ENCODE measurements at places on chromosomes 5 and 9.
A peak's percentile ranks its signal among the peaks of the same experiment; 100 is the strongest.

DNA sequence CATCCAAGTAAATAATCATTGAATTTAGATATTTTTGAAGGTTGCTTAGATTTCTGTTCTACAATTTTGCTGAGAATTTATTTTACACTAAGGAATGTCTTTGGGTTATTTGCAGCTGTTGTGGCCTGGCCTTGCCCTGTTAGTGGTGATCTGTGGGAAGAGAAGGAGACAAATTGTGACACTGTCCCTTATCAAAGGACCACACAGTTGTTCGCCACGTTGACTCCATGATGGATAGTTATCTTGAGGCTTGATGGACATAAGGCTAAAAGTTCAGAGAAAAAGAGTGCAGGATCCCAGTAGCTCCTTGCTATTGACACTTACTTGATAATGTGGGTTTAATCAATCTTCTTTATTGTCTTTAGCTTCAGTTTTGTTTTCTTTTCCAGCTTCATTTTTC, 186.6 kb upstream of the MEF2C start:
- DNase-seq = no peak

DNA sequence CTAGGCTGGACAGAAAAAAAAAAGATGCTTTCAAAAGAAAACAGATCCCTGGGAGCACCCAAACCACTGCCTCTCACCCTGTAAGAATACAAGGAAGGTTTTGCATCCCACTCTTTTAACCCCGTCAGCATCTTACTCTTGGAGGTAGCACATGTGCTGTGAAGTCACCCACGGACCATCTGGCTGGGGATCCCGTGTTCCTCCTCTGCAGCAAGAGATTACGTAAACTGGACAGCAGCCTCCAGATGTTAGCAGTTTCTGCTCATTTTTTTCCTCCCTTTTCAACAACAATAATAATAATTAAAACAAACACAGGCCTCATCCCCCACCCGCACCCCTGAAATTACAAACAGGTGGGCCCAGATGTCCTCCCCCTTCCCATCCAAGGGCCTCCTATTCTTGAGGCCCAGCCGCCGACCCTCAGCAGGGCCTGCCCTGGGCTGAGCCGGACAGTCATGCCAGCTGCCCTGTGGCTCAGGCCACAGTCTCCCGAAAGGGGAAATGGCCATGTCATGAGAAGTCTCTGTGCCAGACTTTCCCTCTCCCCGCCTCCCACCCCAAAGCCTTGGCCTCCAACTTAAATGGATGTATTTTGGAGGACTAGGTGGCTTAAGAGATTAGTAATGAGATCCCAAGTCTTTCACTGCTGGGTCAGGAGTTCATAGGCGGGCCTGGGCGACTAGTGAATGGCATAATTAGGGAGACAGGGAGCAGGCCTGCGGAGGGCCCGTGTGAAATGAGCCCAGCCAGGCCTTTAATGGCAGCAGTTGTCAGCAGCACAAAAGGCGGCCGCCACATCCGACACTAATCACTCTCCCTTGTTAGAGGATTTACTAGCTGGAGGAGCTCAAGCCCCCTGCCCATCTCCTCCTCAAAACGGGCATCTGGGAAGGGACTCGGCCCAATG, 165.1 kb downstream of the PAPPA start:
- DNase-seq = no peak

GRCh38 chr9:124790301-124790700, 13.4 kb downstream of the OLFML2A start:
- no peak for DNase-seq

- no peak for DNase-seq
Observed at GRCh38 chr9:91417602-91418214, 5.9 kb downstream of the NFIL3 start.

DNA sequence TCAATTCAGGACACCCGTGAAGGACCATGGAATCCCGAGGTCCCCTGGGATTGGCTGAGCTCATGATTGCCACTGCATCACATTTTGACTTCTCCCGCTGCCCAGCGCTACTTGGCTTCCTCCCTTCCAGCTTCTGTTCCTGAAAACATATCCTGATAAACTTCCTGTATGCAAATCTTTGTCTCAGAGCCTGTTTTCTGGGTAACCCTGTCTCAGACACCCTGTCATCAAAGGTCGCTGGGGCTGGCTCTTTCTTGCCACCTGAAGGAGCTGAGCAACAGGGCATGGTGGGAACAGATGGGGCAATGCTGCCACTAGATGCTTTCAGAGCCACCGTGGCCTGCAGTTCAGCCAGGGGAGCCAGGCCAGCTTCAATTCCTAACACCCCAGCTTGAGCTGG, 154.3 kb upstream of the TBC1D2 start:
- DNase-seq = no peak

DNA sequence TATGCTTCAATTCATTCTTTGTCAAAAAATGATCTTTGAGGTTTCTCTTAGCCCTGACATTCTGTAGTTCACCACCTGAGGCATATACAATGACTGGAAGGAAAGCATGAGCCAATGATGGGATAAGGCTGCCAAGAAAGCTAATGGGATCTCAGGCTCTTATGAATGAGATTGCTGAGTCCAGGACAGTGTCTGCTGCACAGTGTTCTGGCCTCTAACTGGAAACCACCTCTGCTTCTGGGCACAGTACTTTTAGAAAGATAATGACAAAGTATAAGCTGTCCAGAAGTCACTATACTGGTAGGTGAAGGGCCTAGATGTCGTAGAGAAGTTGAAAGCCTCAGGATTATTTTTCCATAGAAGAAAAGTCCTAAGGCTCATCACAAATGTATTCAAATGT, 69.1 kb upstream of the PAPPA start:
- no peak for DNase-seq

GRCh38 chr5:178589180-178590140, 733 bp downstream of the COL23A1 start:
- DNase-seq = peak; percentile 4

DNA sequence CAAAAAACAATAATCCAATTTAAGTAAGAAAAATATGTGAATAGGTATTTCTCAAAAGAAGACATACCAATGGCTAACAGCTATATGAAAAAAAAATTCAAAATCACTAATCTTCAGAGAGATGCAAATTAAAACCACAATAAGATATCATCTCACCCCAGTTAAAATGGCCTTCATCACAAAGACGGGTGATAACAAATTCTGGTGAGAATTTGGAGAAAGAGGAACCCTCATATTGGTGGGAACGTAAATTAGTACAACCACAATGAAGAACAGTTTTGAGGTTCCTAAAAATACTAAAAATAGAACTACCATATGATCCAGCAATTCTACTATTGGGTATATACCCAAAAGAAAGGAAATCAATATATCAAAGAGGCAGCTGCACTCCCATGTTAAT, 94.3 kb downstream of the TMEM167A start:
- DNase-seq = no peak

- no peak for DNase-seq
Observed at GRCh38 chr5:10530601-10531320, 33.1 kb upstream of the ANKRD33B start.

GRCh38 chr5:160769301-160769700, 82.7 kb downstream of the ATP10B start:
- DNase-seq = no peak

GRCh38 chr9:83701769-83702168, 6.0 kb downstream of the UBQLN1 start:
- no peak for DNase-seq

DNA sequence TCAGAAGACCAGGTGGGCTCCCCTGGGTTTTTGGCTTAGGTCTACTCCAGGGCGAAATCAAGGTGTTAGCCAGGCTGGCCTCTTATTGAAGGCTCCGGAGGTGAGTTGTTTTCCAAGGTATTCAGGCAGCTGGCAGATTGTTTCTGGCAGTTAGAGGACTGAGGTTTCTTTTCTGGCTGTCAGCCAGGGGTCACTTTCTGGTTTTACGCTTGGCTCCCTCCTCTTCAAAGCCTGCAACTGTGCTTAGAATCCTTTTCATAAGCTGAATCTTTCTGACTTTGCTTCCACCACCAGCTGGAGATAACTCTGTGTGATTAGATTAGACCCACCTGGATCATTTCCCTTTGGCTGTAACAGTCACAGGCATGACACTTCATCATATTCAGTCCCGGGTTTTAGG, 24.6 kb downstream of the RFK start:
- no peak for DNase-seq

DNA sequence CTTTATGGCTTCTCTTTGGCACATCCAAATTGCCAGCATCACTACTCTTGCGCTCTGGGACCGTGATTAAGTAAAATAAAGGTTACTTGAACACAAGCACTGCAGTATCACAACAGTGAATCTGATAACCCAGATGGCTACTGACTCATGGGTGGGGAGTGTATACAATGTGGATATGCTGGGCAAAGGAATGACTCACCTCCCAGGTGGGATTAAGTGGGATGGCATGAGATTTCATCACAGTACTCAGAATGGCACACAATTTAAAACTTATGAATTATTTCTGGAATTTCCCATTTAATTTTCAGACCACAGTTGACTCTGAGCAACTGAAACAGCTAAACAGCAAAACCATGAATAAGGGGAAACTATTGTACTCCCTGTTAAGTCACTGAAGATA, 4.3 kb downstream of the GFM2 start:
- DNase-seq = no peak

- no peak for DNase-seq
Observed at GRCh38 chr9:32709871-32710270, 73.5 kb upstream of the TMEM215 start.

- DNase-seq = no peak
Observed at GRCh38 chr9:12613071-12613470, 80.1 kb upstream of the TYRP1 start.

- DNase-seq = no peak
Observed at GRCh38 chr9:93266521-93267001, 82.6 kb downstream of the WNK2 start.

- DNase-seq = no peak
Observed at GRCh38 chr9:133276001-133276884, 1.2 kb upstream of the ABO start.

DNA sequence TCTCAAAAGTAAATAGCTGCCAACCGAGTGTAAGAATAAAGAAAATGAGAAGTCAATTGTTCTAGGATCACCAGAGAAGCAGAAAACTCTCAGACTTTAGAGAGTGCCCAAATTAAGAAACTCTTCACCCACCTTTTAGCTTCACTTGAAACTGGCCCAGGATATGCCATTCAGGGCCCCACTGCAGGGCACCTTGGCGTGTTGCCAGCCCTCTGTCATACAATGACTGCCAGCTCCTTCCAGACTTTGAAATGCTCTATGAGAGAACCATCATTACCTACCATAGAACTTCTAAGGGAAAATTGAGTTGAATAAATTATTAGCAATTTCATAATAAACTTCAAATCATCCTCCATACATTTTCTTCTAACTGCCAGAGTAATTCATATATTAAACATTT, 240.5 kb downstream of the CETN3 start:
- DNase-seq = no peak

DNA sequence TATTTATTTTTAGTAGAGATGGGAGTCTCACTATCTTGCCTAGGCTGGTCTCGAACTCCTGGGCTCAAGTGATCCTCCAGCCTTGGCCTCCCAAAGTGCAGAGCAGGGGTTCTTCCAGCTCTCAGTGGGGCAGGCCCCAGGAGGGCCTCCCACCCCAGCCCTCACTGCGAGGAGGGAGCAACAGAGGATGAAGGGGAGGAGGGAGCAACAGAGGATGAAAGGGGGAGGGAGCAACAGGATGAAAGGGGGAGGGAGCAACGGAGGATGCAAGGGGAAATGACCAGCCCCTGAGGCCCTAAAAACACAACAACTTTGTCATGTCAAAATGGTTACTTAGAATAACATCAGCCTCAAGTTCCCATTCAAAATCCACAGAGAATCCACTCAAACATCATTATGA, 10.0 kb downstream of the TRIM14 start:
- DNase-seq = no peak

DNA sequence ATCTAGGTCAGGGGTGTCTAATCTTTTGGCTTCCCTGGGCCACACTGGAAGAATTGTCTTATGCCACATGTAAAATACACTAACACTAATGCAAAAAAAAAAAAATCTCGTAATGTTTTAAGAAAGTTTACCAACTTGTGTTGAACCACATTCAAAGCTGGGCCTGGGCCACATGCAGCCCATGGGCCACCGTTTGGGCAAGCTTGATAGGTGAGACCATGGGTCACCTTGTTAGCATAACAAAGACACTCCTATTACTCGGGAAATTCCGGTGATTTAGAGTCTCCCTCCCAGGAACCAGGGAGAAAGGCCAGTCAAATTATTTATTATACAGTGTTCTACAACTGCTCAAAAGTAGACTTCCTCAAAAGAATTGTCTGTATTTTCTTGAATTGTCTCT, 12.7 kb downstream of the RECK start:
- DNase-seq = no peak

DNA sequence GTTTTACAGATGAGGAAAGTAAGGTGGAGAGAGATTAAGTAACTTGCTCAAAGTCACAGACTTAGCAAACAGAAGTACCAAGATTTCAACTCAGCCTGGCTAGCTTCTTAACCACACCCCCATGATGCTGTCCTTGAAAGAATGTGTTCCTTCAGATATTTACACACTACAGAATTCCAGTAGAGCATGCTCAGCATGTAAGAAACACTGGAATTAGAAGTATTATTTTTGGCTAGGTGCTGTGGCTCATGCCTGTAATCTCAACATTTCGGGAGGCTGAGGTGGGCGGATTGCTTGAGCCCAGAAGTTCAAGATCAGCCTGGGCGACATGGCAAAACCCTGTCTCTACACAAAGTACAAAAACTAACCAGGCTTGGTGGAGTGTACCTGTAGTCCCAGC, 142.4 kb downstream of the EDIL3 start:
- no peak for DNase-seq

DNA sequence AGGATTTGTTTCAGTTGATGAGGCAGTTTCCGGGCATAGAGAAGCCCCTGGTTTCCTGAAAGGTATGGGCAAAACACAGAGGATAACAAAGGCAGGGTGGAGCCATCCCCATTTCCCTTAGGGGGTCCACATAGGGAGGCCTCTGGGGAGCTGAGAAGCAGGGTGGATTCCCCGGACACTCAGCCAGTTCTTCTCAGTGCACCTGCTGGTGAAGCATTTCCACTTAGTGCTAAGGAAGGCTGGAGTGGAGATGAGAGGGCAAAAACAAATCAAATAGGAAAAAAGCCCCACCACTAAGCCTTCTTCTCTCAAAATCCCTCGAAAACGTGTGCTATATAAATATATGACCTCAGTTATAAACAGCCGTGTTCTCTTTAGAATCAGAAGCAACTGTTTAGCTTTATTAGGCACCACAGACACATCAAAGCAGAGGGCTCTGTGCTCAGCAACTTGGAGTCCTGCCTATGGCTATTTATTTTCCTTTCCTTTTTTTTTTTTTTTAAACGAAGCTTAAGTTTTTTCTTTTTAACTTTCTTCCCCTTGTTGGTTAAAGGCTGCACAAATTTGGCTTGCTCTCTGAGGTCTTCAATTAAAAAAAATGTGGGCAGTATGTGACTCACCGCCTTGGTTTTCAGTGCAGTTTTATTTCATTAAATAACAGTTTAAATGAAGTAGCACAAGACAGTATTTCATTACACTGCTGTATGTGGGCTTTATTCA, 67.7 kb downstream of the PRDM6 start:
- no peak for DNase-seq

DNA sequence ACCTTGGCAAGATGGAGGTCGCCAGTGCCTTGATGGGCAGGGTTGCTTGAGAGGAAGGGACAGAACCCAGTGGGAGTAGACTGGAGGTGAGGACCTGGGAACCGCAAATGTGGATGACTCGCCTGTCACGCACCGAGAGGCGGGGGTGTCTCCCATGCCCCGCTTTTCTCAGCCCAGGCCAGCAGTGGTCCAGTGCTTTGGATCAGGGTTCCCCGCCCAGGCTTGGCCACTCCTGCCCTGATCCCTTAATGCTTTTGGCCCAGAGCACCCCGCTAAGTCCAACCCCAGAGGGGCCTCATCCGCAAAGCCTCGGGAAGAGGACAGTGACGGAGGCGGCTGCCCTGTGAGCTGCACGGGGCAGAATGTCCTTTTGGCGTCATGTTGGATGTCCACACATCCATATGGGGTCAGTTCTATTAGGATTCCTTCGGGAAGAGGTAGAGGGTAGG, 2.4 kb downstream of the MRPS2 start:
- no peak for DNase-seq

Data from stimulated activated CD4-positive, alpha-beta T cell treated with anti-CD3 and anti-CD28 coated beads, TNF-alpha, amount 100 ng/mL, for 48 hours (primary cell).